ENCODE measurements at places on chromosomes 12 and 14. TPM values are rescaled to one million over a fixed set of nuclear protein-coding genes. Genes with fewer than 3 reads are reported as not detected.
A peak's percentile ranks its signal among the peaks of the same experiment; 100 is the strongest.

The LIN7A gene
- total RNA-seq, result 9.7 TPM

The BEGAIN gene
- total RNA-seq, result 1.4 TPM

GRCh38 chr12:9760120-9760519 is 581 bp downstream of the CD69 start:
- no peak for DNase-seq

GRCh38 chr12:3135522-3136461 is 58.6 kb downstream of the TSPAN9 start:
- peak; percentile 64 for DNase-seq

DNA sequence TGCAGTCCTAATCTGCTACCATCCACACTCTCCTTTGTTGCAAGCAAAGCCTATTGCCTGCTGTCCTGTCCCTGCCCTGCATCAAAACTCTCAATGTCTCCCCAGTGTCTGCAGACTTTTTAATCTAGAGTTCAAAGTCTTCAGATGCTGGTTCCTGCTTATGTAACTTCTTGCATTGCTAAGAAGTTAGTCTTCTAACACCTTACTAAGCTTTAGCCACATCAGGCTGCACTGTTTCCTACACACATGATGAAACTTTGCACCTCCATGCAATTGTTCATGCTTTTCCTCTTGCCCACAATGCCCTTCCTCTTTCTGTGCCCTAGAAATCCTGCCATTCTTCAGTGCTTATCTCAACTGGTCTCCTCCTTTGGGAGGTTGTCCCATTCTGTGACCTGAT is 16.2 kb upstream of the DICER1 start:
- DNase-seq, result no peak

All from kidney (tissue), 22 donors.